ENCODE measurements at places on chromosomes 16 and 17. TPM values are rescaled to one million over a fixed set of nuclear protein-coding genes. Genes with fewer than 3 reads are reported as not detected.

GRCh38 chr17:732902-733720 lies 715 bp downstream of the TLCD3A start:
- no peak for DNase-seq

- DNase-seq: no peak
Measured at GRCh38 chr17:62898239-62898864, 67.7 kb upstream of the TANC2 start.

DNA sequence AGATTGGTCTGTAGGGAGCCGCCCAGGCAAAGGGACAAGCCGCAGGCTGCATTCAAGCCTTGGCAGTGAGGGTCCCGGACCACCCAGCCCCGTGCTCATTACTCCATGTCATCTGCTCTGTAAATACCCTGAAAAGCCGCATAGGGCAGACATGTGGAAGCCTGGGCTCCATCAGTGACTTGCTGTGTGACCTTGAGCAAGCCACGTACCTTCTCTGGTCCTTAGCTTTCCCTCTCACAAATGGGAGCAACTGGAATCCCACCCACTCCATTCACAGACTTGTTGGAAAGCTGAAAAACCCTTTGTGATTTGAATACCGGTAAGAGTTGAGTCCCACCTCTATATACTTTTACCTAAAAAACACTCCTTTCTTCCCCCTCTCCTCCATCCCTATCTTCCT lies 11.9 kb downstream of the CAMKK1 start:
- DNase-seq: no peak

DNA sequence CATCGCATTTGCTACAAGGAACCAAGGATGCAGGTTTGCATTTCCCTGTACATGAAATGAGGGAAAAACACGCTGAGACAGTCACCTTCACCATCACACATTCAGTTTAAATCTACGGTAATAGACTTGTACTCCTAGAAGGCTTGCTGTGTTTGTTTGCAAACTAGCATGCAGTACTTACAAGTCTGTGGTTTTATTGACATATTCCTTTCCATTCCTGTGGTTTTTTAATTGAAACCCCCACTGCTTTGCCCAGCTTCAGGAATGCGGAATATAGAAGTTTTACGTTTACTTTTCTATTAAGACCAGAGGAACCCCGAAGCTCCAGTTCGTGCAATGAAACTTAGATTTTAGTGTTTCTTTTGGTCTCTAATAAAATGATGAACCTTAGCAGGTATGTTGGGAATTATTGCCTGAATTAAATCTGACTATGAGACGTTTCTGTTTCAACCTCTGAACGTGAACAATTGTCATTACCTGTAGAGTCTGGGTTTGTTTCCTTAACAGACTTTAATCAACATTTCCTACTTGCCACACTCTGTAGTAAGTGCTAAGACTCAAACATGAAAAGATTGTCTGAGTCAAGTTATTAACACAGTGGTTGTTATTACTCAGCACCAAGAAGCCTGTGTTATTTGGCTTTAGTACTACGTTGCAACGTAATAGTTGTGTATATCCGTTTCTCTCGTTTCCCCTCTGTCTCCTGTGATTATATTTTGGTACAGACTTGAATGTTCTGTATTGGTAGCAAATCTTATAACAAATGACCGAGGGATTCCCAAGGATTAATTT lies 793.3 kb upstream of the GOT2 start:
- no peak for DNase-seq

DNA sequence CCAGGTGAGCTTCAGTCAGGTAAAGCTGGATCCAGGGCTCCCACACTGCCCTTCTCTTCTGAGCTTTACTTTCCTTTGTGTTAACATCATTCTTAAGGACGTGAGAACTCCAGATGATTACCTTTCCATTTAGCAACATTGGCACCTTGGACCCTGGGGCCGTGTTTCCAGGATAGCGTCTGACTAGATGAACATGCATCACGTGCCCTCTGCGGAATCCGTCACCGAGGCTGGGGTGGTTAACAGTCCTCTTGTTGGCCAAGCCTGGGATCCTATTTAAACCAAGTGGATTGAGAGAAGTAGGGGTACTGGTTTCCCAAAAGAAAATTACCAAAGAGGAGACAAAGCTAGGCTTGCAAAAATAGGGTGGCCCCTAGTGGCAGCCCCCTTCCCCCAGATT lies 3.9 kb upstream of the LAT start:
- DNase-seq: no peak

- no peak for DNase-seq
Measured at GRCh38 chr17:77666881-77667395, 291.6 kb upstream of the TNRC6C start.

The CTF1 gene
- total RNA-seq: 0.21 TPM

DNA sequence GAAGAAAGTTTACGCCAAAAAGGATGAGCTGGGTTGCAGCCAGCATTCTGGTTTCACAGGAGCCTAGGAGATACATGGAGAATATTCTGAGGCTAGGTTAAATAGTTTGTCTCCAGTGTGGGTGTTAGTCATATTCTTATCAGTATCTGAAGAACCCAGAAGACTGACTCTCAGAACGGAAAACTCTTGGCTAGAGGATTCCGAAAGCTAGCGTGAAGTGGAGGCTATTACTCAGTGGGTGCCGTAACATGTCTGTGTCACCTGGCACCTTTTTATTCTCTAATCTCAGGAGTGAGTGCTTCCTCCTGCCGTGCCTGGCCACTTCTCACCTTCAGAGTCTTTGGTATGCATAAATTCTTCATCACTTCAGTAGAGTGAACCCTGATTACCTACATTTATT lies 199.5 kb downstream of the WWOX start:
- no peak for DNase-seq

DNA sequence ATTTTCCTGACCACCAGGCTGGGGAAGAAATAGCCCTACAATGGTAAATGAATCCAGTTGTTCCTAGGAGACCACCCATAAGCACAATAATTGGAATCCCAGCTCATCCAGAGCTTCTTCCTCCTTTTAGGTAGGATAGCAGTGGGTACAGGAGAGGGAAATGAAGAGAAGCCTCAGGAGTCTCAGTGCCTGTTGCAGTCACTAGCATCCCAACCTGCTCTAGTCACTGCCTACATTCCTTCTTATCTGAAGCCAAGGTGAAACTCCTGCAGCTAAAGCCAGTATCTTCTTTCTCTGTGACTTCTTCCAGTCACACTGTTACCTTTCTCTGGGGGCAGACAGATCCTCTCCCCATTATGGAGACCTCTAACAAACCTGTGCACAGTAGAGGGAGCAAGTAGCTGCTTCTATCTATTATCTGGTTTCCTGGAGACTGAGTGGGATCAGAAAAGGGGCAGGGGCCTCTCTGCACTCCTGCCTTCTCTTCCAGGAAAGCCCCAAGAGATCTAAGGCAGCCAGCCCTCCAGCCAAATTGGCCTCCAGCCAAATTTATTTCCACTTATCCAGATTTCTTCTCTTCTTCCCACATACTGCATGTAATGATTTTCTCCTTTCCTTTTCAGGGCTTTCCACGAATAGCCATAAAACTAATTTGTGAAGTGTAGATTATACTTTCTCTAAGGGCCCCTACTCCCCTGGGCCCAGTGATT lies 85.5 kb downstream of the SSH2 start:
- no peak for DNase-seq

DNA sequence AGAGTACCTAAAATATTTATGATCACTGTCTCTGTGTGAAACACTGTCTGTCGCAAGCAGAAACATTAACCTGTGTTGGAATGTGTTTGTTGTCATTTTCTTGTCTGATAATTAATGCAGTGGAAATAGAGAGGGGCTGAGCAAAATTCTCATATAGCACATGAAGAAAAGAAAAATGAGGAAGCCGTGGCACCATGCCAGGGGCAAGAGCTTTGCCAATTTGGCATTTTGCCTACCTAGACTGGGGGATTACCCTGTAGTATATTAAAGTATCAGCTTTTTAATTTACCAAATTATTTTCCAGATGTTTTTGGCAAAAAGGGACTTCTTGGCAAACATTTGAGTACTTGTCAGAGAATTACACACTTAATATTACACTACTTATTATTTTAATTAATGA lies 1326.6 kb upstream of the GOT2 start:
- DNase-seq: no peak

- DNase-seq: no peak
Measured at GRCh38 chr16:86732621-86733295, 154.4 kb downstream of the FOXL1 start.

- no peak for DNase-seq
Measured at GRCh38 chr17:41592601-41593305, 6.1 kb upstream of the KRT14 start.

GRCh38 chr17:6683081-6683684 lies 30.0 kb downstream of the SLC13A5 start:
- DNase-seq: no peak

- DNase-seq: no peak
Measured at GRCh38 chr17:79201536-79202227, 127.1 kb downstream of the ENGASE start.

GRCh38 chr16:62277942-62278341 lies 241.7 kb upstream of the CDH8 start:
- no peak for DNase-seq

The KRTAP2-2 gene
- total RNA-seq: not detected

The SPATA20 gene
- 47.2 TPM for total RNA-seq

GRCh38 chr17:31663576-31663975 lies 195.5 kb downstream of the COPRS start:
- DNase-seq: no peak
